ENCODE measurements at places on chromosomes 6 and 20.

DNA sequence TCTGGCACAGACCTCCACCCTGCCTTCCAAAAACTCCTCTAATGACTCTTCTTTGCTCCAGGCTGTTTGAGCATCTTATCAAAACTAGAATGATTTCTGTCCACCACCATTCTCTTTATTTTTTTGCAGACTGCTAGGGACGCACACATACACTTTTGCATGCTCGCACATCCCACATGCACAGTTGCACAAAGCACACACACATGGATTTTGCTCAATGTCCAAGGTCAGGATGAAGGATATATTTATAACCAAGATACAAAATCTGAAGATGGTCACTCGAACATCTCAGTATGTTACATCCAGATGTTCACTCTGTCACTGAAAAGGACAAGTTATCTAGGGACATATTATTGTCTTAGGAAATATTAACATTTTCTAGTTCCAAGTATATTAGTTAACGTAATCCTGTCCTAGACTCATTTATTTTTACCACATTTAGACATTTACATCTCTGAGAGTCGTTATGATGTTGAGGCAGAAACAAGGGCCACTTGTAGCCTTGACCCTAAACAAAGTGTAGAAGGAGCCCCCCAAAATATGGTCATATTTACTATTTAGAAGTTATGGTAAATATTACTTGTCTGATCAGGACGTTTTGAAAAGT lies 3.4 kb upstream of the SIM1 start:
- DNase-seq = no peak

DNA sequence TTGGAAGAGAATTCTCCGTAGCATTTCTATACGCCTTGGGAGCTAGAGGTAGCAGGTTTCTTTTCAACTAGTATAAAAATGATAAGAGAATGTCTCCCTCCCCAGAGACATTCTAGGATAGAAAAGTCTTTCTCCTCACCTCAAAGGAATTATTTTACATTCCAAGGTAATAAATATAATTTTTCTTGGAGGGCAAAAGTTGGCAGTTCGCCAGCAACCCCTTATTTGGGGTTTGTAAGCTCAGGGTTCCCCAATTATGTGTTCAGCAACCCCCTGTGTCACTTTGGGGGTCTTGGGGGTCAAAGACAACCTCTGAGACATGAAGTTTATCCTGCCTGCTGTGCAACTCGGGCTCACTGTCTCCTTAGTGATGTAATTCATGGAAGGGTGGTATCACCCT lies 58.3 kb downstream of the THEMIS start:
- no peak for DNase-seq

DNA sequence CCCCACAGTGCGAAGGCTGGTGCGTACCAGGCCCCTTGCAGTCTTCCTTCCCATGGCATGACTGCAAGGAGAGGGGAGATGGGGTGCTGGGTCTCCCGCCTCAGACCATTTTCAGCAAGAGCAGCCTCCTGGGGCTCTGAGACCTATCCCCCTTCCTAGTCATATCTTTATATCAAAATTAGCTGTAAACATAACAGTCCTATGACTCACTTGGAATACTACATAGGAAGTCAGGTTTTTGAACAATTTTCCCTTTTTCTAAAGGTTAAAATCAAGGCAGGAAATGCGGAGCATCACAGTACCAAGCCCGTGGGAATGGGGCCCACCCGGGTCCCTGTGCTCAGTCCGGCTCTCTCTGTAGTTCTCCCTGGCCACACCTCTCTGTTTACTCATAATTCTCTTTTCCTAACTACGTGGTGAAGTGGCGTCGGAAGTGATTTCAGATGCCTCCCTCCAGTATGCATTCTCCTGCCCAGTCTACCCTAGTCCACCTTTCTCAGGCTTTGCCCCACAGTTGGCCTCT lies 109.8 kb upstream of the TMEM170B start:
- no peak for DNase-seq

- DNase-seq = peak; percentile 8
These were observed 16.6 kb downstream of the HRH3 start for GRCh38 chr20:62203378-62204030.

DNA sequence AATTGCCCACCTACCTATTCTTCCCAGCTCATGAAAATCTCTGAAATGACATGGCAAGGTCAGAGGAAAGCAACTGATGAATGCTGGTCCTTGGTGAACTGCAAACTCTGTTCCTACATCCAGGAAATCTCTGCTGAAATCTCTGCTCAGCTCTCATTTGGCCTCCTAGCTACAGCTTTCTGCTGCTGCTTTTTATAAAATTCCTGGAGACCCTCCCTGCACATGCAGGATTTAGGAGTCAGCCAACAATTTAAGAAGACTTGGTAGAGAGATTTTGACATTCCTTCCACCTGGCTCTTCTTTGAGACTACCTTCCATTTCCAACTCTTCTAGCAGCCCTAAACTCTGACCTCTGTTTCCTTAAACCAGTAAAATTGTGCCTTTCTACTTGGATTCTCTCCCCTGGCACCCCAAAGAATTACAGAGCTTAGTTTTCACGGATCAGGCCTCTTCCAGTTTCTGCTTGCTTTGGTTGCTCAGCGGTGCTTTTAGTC lies 55.5 kb downstream of the PDE7B start:
- DNase-seq = no peak

DNA sequence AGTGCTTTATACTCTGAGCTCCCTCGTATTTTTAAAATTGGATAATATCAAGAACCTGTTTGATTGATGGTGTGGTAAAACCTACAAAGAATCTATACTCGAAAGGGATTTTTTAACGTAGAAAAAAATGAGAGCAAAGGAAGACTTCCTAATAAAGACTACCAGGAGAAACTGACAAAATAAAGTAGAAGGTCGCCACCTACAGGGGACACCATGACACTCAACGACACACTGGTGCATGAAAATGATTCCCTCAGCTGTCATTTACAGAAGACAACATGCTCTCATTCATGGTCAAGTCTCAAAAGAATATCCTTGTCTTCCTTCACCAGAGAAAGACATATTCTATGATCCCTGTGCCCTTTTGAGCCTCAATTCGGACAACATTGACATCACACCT lies 10.1 kb upstream of the NHSL1 start:
- DNase-seq = peak; percentile 44

All from MV-4-11 (cell line).